ENCODE measurements at places on chromosomes 2 and 18. TPM values are rescaled to one million over a fixed set of nuclear protein-coding genes. Genes with fewer than 3 reads are reported as not detected.

GRCh38 chr2:43157506-43158246 lies 68.7 kb downstream of the ZFP36L2 start:
- DNase-seq: peak; percentile 24

DNA sequence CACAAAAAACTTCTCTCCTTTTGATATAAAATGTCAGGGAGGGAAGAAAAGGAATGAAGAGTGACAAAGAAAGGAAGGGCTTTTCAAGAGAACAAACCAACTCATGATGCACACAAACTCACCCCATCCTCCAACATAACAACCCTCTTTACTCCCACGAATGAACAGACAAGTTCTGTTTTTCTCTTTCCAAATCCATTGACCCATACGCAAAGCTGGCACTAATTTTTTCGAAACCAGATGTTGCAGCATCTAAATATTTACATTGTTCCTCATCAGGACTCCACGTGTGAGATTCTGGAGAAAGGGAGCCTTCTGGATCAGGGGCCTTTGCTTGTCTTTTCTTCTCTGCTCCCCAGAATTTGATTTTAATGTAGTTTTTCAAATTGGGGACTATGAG lies 143.3 kb upstream of the BCL2L11 start:
- no peak for DNase-seq

The PPP3R1 gene
- polyA plus RNA-seq: 13.8 TPM

DNA sequence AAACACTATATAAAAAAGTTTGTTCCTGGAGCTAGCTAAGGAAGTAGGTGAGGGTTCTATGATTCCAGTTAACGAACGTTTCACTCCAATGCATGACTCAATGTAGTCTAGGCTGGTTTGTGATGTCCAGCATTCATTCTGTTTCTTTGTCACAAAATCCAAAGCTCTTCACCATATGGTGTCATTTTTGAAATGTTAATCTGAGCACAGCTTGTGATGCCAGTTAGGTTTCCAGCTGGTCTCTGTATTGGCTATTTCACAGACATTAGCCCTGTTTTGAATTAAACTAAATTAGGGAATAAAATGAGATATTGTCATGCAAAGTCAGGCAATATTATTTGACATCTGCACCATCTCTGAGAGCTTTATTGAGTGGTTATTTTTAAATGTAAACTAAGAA lies 159.4 kb downstream of the RBM43 start:
- DNase-seq: peak; percentile 28

- DNase-seq: peak; percentile 65
Measured at GRCh38 chr18:58180738-58181353, 136.8 kb downstream of the NEDD4L start.

DNA sequence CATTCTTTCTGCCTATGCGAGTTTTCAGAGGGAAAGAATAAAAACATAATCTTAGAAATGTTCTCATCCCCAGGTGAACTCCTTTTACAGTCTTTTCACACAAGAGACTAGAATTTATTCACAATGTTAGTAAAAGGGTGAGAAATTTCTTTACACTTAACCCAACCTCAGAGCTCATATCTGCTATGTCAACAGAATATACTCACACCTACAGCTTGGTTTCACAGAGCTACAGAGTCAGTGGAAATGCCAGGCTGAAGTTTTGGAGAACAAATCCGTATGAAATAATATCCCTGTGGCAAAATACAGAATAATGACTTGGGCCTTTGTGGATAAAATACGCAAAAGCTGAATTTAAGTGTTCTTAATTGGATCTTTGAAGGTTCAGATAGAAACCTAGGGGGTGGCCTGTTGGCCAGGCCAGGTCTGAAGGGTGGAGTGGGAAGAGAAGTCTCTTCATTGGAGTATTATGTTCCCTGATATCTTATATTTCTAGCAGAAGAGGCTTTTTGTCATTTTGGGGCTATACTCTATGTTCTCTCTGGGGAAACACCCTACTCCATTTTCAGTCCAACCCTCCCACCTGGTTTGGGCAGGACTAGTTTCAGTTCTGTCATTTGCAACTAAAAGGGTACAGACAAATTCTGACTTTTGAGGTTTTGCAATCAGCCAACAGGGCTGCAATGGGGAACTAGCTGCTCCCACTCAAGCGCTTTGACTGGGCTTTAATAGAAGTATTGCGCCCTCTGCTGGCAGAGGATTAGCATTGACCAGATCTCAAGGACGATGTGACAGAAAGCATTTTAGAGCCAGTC lies 25.7 kb downstream of the FBXO48 start:
- peak; percentile 72 for DNase-seq

Data from SK-N-SH (cell line).